ENCODE measurements at places on chromosomes 16 and 17. TPM values are rescaled to one million over a fixed set of nuclear protein-coding genes. Genes with fewer than 3 reads are reported as not detected.

- H3K4me1 ChIP-seq, result no peaks in the 10 kb centered on the region
- no peaks in the 10 kb centered on the region for H3K36me3 ChIP-seq
- H3K27me3 ChIP-seq, result no peaks in the 10 kb centered on the region
- no peak for DNase-seq
Measured at GRCh38 chr17:53336281-53336680, 486.4 kb upstream of the KIF2B start.

- peaks cover 38% of the 10 kb centered on the region for H3K4me1 ChIP-seq
- no peak overlapping the region for H3K4me3 ChIP-seq
- H3K36me3 ChIP-seq, result peaks cover 19% of the 10 kb centered on the region
- peak; percentile 87 for DNase-seq
Measured at GRCh38 chr17:73228748-73229236, 32.9 kb downstream of the CPSF4L start.

DOC2B gene
- not detected for total RNA-seq

CUEDC1 gene
- total RNA-seq, result 14.4 TPM

GRCh38 chr17:19334331-19334730, 28.2 kb downstream of the B9D1 start:
- no peak overlapping the region for H3K4me3 ChIP-seq
- no peaks in the 10 kb centered on the region for H3K36me3 ChIP-seq
- H3K27ac ChIP-seq, result no peak overlapping the region
- H3K27me3 ChIP-seq, result no peaks in the 10 kb centered on the region
- no peak for DNase-seq

DNA sequence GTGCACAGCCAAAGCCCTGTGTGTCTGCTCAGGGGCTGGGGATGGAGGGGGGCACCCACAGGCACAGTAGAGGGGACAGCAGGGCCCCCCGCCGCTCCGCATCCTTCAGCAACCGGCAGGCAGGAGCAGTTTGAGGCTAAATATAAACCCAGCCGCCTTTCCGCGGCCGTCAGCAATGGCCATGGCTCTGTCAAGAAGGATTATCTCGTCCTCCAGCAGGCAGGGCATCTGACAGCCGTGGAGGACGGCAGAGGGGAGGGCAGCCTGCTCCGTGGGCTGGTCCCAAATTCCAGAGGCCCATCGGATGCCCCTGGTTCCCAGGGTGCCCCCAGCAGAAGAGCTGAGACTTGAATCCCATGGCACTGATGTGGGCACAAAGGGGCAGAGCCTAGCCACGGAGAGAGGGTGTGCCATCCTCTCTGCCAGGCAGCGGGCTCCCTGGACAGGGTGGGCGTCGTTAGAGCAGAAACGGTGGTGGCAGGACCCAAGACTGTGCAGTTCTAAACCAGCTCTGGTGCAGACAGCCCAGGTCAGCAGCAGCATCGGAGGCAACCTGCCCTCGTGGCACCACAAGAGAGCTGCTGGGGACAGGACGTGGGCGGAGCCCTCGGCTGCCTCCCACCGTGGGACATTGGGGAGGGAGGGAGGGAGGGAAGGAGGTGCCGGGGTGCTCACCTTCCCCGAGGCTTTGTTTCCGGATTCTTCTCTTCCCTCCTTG, 198.8 kb upstream of the CIBAR2 start:
- no peaks in the 10 kb centered on the region for H3K36me3 ChIP-seq
- H3K4me1 ChIP-seq, result peaks cover 59% of the 10 kb centered on the region
- H3K4me3 ChIP-seq, result no peak overlapping the region
- H3K27ac ChIP-seq, result peak overlapping the region; percentile 29
